ENCODE measurements at places on chromosomes 3 and 15.

DNA sequence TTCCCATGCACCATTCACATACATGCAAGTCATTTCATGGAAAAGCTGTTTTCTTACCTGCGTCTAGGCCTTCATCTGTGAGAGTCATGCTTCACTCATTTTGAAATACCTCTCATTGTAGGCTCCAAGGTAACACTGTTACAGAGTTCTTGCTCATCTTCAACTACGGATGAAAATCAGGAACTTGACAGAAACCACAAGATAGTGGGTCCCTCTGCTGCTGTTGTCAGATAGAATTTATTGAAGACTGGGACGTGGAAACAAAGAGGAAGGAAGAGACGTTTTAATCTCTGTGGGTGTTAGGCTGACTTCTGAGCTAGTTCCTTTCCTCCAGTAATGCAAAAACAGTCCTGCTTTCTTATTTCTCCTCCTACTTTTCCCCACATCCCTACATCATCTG, at the start of gene P2RY14:
Gene P2RY14, minus strand, starts transcription at position 313 of the 400 bp plus-strand sequence. CDS start 64,226 bp downstream, outside the sequence.
- no peak for DNase-seq

- DNase-seq: no peak
Measured at GRCh38 chr3:43997788-43998369, 243.8 kb upstream of the TOPAZ1 start.

GRCh38 chr15:55915876-55916567, 77.4 kb downstream of the NEDD4 start:
- no peak for DNase-seq

DNA sequence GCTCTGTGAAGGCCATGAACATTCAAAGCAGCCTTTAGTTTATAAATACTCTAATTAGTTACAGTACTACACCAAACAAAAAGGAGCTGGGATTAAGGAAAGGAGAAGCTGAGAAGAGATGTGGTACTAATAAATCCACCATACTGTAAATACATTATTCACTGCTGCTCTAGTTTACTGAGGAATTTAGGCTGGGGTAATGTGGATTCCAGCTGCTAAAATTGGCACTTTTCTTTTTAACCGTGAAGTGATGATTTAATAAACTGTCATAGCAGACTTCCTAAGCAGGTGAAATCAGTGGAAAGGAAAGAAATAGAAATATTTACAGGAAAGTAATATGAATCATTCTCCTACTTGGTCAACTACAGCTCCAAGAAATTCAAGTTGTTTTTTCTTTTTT, 88.7 kb downstream of the TFG start:
- no peak for DNase-seq

DNA sequence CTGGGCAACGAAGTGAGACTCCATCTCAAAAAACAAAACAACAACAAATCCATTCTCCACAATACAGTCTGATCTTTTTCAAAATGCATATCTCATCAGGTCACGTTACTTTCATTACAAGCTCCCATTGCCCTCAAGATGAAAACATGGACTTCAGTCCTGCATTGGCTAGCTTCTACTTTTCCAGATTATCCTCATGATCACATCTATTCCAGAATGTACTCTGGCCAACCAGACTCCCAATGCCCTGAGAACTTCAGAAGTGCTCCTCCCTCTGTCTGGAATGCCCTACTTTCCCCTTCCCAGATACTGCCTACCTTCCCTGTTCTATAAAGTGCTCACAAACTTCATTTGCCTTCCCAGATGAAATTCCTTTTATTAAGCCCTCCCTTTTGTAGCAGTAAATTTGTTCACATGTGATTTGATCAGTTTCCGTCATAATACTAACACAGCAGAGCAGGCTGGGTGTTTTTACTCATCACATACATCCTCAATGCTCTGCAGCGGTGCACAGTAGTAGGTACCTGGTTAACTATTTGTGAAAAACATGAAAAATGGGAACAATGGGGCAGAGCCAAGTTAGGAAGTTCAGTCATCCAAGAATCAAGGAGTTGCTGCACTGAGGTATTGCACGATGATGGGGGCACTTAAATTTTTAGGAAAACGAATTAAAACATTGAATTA, 5.3 kb downstream of the RPL22L1 start:
- no peak for DNase-seq

GRCh38 chr3:86961297-86961696, 29.7 kb downstream of the VGLL3 start:
- DNase-seq: no peak

- DNase-seq: no peak
Measured at GRCh38 chr3:107861422-107861821, 229.4 kb downstream of the CD47 start.

GRCh38 chr15:84987949-84988624, 6.4 kb downstream of the PDE8A start:
- DNase-seq: no peak

DNA sequence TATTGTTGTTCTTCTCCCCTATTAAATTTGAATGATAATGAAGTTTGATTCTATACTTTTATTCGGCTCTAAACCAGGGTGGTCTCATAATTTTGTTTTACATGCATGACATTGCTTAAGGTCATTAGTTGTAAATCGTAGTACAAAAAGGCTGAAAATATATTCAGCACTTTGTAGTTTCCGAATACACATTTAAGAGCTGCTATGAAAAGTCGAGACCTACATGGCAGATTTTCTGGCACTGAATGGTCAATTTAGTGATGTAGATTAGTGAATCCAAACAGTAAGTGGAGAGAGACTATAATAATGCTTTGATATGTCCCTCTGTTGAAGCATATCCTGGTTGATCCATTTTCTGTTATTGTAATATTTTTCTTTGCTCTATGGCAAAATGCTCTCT, 254.0 kb upstream of the SOX2 start:
- DNase-seq: no peak

Data from activated naive CD4-positive, alpha-beta T cell treated with Interleukin-2 at 50 U/mL for 16 hours (primary cell).